ENCODE measurements at places on chromosomes 5 and 9.

- no peak for DNase-seq
Measured at GRCh38 chr5:491119-491855, 33.0 kb downstream of the SLC9A3 start.

DNA sequence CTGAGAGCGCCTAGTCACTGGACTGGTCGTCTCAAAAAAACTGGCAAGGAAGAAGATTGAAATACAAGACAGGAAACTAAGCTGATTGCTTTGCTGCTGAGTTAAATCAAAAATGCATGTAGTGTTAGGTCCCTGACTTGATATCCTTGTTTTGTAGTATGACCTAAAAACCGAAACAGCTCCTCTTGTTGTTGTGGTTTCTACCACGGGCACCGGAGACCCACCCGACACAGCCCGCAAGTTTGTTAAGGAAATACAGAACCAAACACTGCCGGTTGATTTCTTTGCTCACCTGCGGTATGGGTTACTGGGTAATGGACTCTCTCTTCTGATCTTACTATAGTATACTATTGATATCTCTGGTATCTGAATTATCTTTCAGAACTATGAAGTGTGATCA, 4.3 kb downstream of the MTRR start:
- no peak for DNase-seq

DNA sequence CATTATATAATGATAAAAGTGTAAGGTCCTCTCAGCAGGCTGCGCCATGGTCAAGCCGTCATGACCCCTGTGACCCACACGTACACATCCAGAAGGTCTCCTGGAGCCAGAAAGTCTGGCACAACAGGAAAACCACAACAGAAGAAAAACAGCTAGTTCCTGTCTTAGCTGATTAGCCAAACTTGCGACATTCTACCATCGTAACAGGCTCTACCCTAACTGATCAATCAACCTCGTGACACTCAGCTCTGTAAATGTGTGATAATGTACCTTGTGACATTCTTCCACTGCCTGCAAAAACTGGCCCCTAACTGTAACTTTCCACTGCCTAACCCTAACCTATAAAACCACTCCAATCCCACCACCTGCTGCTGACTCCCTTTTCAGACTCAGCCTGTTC, 316.4 kb upstream of the TUSC1 start:
- no peak for DNase-seq

- DNase-seq = no peak
Measured at GRCh38 chr5:163861670-163862069, 356.3 kb downstream of the MAT2B start.

GRCh38 chr5:53820802-53821171, 260.3 kb downstream of the NDUFS4 start:
- DNase-seq = no peak

DNA sequence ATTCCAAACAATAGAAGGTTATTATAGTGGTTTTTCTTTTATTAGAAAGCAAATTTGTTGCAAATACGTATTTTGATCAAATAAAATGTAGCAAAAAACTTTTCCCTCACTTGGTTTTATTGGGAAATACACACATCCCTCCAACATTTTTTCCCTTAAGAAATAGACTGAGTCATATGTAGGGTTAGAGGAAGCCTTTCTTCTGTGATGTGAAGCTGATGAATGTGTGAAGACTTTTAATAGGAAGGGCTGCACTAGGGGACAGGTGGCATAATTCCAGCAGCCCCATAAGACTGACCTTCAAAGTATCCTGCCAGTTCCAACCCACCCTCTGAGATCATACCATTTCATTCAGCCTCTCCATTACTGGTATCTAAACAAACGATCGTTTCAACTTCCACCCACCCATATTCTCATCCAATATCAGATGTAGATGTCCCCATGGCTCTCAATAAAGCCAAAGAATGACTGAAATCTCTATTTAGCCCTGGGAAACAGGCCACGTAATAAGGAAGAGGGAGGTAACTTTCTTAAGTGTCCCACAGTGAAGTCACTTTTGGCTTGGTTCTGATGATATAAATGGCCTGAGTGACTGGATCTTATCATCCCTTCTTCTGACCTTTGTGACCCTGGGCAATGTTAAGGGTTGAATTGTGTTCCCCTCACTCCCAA, 64.7 kb upstream of the LPAR1 start:
- no peak for DNase-seq

GRCh38 chr5:175211956-175212756, 231.8 kb downstream of the DRD1 start:
- no peak for DNase-seq

- peak; percentile 65 for DNase-seq
Measured at GRCh38 chr5:127313847-127314473, 23.4 kb downstream of the MEGF10 start.

- peak; percentile 77 for DNase-seq
Measured at GRCh38 chr5:10452768-10453331, 11.2 kb downstream of the ROPN1L start.

GRCh38 chr9:124040935-124041816, 29.6 kb downstream of the LHX2 start:
- peak; percentile 43 for DNase-seq

- DNase-seq = no peak
Measured at GRCh38 chr9:129027685-129028191, 393 bp downstream of the SH3GLB2 start.

- no peak for DNase-seq
Measured at GRCh38 chr5:52804387-52804791, 16.7 kb downstream of the ITGA1 start.

DNA sequence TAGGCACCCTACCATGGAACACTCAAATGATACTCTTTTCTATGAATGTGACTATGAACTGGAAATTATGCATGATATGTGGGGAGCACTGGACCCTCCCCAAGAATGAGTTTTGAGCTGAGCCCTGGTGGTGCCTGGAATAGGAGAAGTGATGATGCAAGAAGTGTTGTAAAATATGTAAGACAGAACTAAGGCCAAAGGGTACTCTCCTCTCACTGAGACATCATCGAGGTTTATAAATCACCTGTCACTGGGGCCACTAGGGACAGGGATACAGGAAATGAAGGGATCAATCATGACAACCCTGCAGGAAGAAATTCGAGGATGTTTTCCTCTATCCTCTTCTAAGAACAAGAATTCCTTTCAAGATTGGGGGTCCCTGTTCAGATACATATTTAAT, 45.4 kb downstream of the PCSK1 start:
- no peak for DNase-seq

- DNase-seq = no peak
Measured at GRCh38 chr5:27403243-27403882, 365.0 kb upstream of the CDH9 start.

GRCh38 chr5:137367951-137368350, 131.2 kb downstream of the SPOCK1 start:
- DNase-seq = no peak

DNA sequence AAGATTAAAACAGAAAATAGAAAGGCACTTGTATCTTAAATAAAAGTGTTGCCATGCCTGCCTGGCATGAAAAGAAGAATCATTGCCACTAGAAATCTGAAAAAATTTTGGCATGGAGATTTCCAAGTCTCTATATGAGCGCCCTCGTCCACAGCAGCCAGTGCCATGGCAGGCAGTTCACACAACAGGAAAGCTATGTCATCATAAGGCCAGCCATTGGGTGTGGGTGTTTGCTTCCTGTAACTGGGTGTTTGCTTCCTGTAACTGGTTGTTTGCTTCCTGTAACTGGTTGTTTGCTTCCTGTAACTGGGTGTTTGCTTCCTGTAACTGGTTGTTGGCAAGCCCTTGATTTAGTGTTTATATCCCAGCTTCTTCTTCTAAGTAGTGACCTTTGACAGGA, 446.7 kb downstream of the IRX1 start:
- peak; percentile 19 for DNase-seq

DNA sequence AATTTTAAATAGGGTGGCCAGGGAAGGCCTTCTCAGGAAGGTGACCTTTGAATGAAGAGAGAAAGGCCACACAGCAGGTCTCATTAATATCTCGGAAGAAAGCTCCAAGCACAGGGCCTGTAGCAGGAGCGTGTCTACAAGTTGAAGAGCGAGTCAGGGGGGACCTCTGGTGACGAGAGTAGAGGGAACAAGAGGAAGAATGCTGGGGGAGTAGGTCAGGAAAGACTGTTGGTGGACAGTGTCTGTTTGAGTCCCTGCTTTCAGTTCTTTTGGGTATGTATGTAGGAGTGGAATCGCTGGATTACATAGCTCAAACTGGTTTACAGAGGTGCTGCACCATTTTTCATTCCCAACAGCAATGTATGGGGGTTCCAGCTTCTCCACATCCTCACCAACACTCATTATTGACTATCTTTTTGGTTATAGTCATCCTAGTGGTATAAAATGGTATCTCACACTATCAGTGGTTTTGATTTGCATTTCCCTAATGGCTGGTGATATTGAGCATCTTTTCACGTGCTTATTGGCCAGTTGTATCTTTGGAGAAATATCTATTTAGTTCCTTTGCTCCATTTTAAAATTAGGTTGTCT, 55.8 kb downstream of the NUP214 start:
- no peak for DNase-seq

DNA sequence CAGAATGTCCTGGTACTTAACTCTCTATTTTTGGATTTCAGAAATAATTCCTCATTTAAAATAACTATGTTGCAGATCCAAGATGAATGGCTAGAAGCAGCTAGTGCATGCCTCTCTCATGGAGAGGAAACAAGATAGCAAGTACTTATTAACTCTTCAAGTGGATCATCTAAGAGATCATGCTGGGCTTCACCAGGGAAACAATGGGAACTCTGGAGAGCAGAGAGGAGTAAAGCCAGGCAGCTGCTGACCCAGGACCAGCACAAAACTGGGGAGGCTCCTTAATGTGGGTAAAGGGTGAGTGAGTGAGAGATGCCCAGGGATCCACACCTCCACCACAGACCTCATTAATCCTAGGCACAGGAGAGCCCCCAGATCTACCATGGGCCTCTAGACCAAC, 897.8 kb upstream of the ACO1 start:
- no peak for DNase-seq

GRCh38 chr9:37029304-37029775, 4.7 kb downstream of the PAX5 start:
- no peak for DNase-seq

DNA sequence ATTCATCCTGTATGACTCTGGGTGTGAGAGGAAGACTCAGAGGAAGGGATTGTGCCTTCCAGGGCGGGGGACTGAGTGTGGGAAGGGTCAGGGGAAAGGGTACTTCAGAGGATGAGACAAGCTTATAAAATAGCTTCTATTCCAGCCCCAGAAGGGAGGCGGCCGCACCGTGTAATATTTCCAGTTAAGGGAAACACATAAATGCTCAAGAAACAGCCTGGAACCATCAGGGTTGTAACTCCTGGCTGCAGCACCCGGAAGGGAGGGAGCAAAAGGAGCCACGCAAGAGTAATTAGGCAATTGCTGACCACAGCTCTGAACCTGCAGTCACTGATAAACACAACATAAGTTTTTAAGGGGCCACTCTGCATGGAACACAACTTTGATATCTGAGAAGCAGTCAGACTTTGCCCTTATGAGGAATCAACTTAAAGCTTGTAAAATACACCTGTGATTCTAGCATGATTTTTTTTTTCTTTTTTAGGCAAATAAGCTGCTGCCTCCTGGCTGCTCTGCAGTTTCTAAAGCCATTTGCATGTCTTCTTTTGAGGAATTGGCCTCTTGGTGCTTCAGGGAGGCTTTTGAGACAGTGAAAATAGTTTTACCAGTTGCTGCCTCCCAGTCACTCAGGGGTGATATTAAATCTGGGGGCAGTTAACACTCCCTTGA, 382.7 kb downstream of the ENC1 start:
- peak; percentile 58 for DNase-seq

GRCh38 chr5:165135565-165135964, 1630.1 kb downstream of the MAT2B start:
- DNase-seq = no peak

DNA sequence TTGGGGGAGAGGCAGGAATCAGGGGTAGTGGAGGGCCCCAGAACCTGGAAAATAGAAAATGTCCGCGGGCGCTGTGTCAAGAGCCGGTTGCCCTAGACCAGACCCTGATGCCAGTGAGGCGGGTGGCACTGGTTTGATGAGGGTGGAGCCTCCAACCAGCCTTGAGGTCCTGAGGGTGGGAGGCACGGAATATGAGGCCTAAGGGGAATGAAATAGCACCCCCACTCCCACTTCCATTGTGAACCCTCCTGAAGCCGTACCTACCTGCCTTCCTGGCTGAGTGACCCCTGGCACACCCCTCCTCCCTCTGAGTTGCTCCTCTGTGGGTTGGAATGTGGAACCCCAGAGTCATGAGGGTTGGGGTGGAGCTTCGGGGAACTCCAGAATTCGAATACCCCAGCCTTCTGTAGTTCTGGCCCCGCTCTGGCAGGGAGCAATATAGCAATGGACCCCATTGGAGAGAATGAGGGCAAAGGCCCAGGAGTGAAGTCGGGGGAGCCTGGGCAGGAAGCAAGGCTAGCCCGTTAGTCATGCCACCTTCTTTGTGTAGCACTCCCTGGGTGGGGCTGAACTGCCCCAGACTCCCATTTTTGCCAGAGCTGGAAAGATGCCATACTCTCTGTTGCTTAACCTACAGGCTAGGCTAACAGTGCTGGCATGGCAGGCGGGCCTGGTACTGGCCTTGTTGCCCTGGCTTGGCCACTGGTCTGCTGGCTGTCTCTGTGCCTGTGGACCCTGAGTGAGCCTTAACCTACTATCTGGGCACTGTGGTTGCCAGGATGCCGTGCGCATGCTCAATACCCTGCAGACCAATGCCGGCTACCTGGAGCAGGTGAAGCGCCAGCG, 1.0 kb downstream of the FPGS start:
- DNase-seq = peak; percentile 65

DNA sequence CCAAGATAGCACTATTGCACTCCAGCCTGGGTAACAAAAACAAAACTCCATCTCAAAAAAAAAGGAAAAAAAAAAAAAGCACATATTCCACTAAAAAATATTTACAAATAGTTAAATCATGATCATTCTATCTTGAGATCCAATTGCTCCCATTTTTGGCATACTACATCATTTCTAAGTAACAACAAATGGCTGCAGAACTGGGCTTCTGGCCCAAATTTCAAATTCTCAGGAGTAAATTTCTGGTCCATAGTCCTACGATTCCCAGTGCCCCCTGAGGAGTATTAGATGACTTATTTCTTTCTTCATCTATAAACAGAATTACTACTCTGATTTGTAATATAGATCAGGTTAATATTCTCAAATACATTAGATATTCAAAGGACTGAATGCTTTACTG, 62.1 kb downstream of the CEMIP2 start:
- DNase-seq = no peak

GRCh38 chr9:31030741-31031202, 1353.7 kb upstream of the ACO1 start:
- no peak for DNase-seq

DNA sequence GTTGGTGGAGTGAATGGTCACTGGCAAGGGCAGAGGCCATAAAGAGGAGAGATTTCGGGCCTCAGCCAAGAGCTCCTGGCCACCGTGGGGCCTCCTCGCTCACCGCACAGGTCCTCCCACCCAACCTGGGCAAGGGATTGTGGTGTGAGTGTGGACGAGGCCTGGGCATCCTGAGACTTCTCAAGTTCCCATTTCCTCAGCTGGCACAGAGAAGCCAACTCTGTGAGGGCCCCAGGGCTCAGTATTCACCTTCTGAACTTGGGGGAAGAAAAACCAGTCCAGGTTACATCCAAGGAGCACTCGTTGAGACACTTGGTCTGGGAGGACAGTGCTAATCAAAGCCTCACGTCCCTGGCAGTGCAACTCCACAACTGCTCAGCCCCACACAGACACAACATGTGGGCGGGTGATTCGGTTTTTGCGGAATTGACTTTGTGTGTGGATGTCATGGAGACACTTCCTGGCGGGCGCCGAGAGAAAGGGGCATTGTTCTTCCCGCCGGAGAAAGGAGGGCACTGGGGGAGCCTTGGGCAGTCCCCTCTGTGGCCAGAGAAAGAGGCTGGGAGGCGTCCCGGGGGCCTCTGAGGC, 28.5 kb upstream of the NKD2 start:
- DNase-seq = no peak

GRCh38 chr5:34740389-34740806, 84.3 kb downstream of the RAI14 start:
- DNase-seq = no peak
